ENCODE measurements at places on chromosomes 2 and 18.

DNA sequence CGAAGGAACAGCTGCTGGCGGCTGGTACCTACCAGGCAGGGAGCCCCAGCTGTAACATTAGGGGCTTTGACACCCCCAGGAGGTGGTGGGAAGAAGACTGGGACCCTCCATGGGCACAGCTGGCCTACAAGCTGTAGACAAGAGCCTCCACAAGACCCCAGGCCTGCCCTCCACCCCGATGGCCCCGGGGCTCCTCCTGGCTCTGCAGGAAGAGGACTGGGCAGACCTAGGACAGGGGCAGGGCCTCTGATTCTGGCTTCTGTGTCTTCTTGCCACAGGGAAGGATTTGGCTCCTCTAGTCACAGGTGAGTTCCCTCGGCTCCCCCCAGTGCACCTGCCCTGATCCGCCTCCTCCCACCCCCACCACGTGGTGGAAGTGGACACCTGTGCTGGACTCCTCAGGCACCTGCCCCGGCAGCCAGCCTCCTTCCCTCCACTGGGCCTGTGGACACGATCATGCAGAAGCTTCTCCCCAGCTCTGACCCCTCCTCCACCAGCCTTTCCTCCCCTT lies 53.4 kb upstream of the ODC1 start:
- DNase-seq = no peak

GRCh38 chr2:81872006-81872405 lies 1567.5 kb upstream of the LRRTM1 start:
- no peak for DNase-seq

DNA sequence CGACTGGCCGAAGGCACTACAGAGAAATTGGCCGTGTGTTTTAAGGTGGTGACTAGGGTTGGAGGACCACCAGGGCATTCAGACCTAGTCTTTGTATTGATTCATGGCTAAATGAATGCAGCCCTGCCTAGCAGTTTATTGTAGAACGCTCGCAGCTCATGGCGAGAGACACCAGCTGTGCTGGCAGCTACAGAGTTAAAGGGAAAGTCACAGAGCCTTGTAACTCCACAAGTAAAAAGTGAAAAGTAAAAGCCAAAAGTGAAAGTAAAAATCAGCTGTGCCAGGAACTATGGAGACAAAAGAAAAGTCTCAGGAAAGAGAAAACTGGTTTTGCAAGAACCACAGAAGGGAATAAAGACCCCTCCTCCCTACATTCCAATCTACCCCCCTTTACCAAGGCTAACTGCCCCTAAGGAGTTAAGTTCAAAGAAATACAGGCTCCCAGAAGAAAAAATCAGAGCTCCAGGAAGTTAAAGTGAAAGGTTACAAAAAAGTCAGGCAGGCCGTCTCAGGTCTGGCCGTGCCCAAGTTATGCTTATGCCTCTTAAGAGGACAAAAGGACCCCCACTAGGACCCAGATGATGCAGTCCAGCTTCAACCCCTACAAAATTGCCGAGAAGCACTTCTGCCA lies 46.4 kb upstream of the SELENOI start:
- DNase-seq = no peak

DNA sequence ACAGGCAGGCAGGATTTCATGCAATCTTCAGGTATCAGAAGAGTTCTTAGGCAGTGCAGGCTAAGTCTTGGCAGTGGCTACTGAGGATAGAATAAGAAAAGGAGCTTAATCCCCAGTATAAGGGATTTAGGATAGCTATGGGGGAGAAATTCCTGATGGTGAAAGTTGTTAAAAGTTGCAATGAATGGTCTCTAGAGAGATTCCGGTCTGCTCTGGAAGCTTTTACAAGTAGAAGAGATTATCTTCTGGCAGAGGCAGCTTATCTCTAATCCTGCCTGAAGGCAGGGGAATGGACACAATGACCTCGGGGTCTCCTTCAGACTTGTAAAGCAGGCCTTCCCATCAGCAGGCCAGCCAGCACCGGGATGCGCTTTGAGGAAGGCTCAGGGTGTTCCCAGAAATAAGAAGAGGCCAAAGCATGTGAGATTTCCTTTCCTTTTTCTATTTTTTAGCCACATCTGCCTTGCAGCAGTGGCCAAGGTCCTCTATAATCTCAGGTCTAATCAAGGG lies 253.9 kb upstream of the KLHL29 start:
- no peak for DNase-seq

DNA sequence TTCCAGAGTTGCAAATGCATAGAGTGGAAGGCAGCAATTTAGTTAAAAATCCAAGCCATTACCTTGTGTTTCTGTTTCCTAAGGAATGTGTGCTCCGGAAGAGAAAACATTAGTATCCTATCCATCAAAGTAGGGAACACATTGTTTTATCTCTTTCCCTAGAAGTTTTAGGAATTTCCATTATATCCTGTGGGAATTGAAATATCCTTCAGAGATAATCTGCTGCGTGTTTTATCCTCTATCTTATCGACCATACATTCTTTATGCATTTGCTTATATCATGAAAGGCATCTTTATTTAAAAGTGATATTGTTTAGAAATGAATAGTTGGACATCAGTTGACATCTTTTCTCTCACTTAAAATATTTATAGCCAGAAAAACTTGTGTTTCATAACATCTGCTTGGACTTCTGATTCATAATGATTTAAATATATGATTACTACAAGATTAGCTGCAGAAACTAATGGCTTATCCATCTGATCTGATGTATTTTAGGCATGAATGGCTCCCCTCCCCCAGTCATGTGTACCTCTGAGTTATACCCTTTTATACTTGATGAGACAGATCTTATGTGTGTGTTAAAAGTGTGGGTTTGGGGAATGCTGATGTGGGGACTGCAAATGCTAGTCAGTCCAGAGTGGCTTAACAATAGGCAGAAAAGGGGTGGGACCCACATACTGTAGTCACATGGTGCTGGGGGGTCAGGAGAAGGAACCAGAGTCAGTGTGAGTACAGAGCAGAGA lies 136.2 kb upstream of the ARHGAP28 start:
- DNase-seq = no peak

DNA sequence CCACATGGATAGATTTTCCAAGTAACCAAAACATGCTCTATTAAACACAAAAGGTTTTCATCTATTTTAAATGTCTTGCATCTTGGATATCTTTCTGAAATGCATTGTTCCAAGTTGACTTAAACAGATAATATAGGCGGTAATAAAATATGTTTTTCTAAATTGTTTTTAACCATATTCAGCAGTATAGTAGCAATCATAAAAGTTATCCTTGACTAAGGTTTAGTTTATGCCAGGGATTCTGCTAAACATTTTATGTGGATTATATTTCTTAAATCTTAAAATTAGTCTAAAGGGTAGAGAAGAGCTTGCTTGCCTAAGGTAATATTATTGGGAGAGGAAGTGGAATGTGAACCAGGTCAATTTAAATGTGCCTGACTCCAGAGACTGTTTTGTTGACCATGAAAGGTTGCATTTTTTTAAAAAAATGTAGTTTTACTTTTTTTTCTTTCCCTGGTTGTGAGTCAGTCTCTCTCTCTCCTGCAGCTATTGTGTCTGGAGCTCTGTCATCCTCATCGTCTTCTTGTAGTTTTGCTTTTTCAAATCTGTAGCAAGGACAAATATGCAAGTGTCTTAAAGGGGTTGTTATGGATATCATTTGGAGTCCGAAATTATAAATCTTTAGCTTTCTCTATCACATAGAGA lies 309.1 kb upstream of the COL3A1 start:
- no peak for DNase-seq

- DNase-seq = no peak
Measured at GRCh38 chr2:172588931-172589330, 33.0 kb downstream of the PDK1 start.

- no peak for DNase-seq
Measured at GRCh38 chr18:3689091-3689490, 239.1 kb downstream of the TGIF1 start.

- no peak for DNase-seq
Measured at GRCh38 chr2:46683541-46683940, 204.2 kb downstream of the TMEM247 start.

DNA sequence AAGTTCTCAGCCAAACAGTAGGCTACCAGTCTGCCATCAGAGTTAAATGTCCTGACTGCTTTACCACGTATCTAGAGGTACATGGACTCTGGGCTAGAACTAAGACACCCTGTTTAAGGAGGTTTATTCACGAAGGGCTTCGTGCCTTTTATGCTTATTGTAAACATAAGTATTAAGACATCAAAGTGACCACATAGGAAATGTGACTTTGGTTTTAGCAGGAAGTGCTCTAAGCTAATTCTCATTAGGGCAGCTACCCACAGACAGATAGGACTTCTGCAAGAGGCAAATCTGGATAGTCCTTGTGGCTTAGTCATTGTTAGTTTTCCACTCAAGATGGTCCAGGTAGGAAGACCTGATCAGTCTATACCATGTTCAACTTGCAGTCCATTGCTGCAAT lies 233.3 kb upstream of the MGAT5 start:
- no peak for DNase-seq

GRCh38 chr2:74746480-74746879 lies 87.4 kb upstream of the HK2 start:
- no peak for DNase-seq

GRCh38 chr18:69895066-69896047 lies 52.3 kb downstream of the CD226 start:
- no peak for DNase-seq

GRCh38 chr2:171531291-171531690 lies 9.0 kb downstream of the CYBRD1 start:
- DNase-seq = no peak

DNA sequence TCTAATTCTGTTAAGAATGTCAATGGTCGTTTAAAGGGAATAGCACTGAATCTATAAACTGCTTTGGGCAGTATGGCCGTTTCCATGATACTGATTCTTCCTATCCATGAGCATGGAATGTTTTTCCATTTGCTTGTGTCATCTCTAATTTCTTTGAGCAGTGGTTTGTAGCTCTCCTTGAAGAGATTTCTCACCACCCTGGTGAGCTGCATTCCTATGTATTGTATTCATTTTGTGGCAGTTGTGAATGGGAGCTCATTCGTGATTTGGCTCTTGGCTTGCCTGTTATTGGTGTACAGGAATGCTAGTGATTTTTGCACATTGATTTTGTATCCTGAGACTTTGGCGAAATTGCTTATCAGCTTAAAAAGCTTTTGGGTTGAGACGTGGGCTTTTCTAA lies 38.3 kb upstream of the WDR75 start:
- DNase-seq = no peak

- DNase-seq = no peak
Measured at GRCh38 chr2:121907928-121908327, 152.5 kb downstream of the TSN start.

GRCh38 chr2:189221811-189222467 lies 42.4 kb upstream of the COL5A2 start:
- no peak for DNase-seq

DNA sequence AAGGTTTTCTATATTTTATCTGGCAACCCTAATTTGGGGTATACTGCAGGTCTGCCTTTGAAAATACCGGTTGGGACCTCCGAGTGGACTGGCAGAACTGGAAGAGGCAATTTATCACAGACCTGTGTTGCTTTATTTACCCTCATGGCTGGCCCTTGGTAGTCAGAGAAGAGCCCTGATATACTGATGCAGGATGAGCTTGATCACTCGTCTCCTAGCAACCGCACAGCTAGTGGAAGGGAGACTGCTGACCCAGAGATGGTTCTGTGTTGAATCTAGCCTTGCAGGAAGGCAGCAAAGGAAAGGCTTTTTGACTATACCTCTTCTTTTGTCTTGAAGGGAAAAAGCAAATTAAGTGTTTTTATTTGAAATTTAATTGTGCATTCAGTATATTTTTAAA lies 154.7 kb downstream of the EML6 start:
- no peak for DNase-seq

- DNase-seq = no peak
Measured at GRCh38 chr18:22282311-22283115, 113.1 kb downstream of the GATA6 start.

DNA sequence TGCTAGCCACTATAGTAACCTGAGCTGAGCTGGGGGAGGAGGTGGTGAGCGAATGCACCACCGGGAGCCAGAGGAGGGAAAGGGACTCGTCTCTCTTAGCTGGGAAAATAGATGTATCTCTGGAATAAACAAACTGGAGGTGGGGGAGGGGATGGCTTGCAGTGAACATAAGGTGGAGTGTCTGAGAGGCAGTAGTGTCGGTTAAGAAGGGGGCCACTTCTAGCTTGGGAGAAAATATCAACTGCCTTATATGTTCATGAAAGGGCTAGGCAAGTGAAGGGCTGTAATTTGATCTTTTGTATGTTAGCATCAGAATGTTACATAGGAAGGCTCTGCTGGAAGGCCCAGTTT lies 2.2 kb downstream of the SETBP1 start:
- no peak for DNase-seq

- no peak for DNase-seq
Measured at GRCh38 chr18:41982942-41983660, 28.1 kb downstream of the PIK3C3 start.

DNA sequence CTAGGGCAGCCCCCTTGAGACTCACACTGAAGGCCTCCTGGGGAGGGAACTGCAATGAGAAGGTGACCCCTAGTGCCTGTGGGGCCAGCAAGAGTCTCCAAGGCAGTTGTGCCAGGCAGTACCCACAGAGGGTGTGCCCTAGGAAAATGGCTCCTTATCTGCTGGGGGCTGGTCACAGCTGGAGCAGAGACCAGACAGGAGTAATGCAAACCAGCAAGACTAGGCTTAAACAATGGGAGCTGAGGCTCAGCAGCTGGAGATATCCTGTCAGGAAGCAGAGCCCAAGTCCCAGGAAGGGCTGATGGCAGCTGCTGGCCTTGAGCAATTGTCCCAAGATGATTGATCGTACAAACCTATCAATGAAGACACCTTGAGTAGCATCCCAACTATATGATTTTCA lies 26.8 kb upstream of the E2F6 start:
- DNase-seq = no peak

DNA sequence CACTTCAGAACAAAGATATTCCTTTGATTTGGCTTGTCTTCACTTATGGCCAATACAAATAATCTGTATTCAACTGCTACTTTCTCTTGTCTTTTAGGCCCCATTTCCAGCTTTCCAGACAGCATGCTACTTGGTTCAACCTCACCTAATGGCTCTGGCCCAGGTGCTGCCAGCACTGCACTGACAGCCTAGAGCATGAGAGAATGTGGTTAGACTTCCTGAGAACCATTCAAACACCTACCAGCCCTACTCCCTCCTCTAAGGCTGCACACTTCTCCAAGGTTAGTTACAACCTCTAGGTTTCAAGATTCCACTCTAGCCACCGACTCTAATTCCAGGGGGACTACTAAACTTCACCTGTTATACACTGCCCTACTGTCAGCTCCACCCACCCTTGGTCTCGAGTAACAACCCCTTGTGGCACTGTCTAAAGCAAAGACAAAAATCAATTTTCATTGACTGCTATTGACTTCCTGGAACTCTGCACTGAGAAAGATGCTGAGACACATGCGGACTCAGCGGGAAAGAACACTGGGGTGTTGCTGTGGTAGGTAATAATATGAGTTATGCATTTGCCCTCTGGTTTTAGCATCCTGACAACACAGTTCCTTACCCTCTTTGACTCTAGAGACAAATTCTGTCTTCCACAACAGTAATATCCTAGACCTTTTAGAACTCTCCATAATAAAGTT lies 38.2 kb downstream of the PLEKHM3 start:
- DNase-seq = no peak

DNA sequence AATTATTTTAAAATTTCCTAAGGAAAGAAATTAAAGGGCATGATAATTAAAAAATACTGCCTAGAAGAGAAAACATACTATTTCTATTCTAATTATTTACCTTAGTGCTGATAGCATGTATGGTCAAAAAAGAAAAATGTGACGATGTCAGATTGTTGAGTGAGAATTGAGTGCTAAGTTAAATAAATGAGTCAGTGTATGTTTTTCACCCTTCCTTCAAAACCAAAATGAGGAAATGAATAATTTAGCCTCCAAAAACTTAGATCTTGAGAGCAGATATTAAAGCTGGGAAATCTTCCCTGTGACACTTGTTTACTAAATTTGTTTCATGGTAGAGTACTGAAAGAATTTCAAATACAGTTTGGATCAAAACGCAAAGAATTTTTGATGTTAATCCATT lies 58.6 kb upstream of the NYAP2 start:
- DNase-seq = no peak

Data from HEK293T (cell line).